ENCODE measurements at places on chromosomes 4 and X.

DNA sequence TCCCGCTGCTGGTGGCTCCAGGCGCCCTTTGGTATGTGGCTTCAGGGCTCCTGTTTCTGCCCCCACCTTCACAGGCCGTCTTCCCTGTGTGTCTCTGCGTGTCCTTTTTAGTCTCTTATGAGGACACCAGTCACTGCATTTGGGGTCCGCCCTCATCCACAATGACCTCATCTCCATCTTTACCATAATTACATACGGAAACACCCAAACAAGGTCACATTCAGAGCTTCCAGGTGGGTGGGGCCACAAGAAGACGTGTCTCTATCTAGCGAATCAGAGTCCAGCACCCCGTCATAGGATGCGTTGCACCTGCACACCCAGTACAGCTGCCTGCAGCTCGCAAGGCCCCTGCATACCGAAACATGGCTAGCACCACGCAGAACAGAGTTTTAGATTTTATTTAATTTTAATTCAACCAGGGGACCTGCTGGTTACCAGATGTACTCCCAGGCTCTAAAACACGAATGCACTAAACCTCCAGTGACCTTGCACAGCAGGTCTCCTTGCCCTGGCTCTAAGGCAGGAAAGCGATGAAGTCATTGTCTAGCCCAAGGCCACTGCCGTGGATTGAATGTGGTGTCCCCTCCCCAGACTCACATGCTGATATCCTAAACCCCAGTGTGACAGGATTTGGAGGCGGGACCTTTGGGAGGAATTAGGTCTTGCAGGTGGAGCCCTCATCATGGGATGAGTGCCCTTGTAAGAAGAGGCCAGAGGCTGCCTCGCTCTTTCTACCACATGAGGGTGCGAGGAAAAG, 30.3 kb downstream of the ABLIM2 start:
- no peak for DNase-seq

- no peak for DNase-seq
Measured at GRCh38 chrX:107880054-107880610, 54.5 kb downstream of the MID2 start.

DNA sequence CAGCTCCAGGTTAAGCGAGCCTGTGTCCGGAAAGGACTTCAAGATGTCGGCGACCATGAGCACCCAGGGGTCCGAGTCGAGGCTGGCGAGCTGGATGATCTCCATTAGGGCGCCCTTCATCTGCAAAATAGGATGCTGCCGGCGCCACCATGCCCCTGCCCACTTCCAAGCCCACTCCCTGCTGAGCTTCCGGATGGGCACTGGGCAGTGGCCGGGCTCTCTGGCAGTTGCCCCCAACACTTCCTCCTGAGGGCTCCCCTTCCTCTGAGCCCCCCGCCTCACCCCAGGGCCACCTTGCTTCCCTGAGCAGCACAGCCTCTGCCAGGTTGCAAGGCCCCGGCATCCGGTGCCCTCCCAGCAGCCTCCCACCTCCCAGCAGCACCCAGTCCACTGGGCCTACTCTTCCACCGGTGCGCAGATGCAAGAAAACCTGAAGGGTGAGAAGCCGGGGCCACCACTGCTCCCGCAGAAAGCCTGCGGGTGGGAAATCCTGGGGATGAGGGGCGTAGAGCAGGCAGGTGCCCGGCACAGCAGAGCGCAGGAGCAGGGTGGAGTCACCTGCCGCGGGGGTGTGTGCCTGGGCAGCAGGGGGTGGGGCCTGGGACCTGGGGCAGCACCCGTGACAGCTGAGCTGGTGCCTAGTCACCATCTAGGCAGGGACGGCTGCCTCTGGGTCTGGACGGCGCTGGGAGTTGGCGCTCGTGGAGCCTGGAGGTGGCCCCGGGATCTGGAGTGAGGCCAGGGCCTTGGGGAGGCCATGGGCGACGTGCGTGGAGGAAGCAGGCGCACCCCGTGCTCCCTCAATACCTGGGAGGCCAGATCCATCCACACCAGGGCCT, 17.0 kb downstream of the NELFA start:
- peak; percentile 70 for DNase-seq

- no peak for DNase-seq
Measured at GRCh38 chrX:138756234-138756633, 44.7 kb upstream of the FGF13 start.

DNA sequence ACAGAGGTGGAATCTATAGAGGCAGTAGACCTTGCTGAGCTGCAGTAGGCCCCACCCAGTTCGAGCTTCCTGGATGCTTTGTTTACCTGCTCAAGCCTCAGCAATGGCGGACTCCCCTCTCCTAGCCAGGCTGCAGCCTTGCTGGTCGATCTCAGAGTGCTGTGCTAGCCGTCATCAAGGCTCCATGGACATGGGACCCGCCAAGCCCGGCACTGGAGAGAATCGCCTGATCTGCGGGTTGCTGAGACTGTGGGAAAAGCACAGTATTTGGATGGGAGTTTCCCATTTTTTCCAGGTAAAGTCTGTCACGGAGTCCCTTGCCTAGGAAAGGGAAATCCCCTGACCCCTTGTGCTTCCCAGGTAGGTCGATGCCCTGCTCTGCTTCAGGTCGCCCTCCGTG, 124.8 kb upstream of the KLF8 start:
- no peak for DNase-seq

DNA sequence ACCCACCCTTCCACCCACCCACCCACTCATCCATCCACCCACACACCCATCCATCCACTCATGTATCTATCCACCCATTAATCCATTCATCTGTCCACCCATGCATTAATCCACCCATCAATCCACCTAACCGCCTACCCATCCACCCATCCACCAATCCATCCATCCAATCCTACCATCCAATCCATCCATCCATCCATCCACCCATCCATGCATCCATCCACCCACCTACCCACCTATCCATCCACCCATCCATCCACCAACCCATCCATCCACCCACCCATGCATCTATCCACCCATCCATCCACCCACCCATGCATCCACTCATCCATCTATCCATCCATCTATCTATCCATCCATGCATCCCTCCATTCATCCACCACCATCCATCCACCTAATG, 34.8 kb upstream of the AFAP1 start:
- DNase-seq = no peak

GRCh38 chr4:61741327-61742096, 541.4 kb downstream of the ADGRL3 start:
- no peak for DNase-seq

GRCh38 chrX:31318866-31319265, 247.0 kb upstream of the FTHL17 start:
- DNase-seq = no peak

DNA sequence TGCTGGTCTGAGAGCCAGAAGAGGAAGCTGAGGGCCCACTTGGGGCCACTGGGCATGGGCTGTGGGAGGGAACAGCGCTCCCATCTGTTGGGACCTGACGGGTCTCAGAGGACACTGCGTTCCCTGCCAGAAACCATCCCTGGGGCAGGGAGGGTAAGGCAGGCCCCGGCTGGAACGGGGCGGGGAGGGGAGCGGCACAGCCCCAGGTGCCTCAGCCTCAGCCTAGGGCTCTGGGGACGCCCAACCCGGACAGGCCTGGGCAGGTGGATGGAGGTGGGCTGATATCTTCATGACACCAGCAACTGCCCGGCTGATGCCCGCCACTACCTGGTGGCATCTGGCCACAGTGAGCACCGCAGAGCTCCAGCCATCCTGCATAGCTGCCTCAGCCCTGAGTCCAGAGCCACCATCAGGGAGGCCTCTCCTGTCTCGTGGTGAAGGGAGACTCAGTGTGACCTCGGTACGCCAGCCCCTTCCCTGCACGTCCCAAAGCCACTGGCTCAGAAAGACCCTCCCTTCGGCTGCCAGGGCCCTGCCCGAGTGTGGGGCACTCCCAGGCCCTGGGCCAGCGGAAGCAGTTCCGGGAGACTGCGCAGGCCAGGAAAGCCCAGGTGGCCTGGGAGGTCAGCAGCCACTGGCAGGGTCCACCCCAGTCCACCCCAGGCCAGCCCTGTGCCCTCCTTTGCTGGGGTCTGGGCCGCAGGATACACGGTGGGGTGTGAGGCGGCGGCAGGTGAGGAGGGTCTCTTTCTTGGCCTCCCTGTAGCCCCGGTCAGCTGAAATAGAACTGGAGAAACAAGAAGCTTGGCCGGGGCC, 34.6 kb upstream of the FGFR3 start:
- DNase-seq = no peak

GRCh38 chr4:142961866-142962265, 115.8 kb upstream of the INPP4B start:
- no peak for DNase-seq

DNA sequence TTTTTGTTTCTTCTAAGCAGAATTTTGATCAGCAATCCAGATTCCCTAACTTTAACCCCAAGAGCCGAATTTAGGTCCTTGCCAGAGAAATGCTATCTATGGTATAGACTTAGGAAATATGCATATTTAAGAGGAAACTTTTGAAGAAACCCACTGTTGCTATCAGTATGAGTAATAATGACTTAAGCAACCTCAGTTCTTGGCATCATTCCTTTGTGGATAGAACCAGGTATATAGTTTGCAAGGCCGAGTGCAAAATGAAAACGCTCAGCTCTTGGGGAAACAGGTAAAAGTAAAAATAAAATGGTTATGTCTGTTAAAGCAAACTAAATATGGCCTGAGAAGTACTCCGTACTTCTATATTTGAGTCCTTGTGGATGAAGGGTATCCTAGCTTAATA, 78.1 kb downstream of the ARSF start:
- no peak for DNase-seq

DNA sequence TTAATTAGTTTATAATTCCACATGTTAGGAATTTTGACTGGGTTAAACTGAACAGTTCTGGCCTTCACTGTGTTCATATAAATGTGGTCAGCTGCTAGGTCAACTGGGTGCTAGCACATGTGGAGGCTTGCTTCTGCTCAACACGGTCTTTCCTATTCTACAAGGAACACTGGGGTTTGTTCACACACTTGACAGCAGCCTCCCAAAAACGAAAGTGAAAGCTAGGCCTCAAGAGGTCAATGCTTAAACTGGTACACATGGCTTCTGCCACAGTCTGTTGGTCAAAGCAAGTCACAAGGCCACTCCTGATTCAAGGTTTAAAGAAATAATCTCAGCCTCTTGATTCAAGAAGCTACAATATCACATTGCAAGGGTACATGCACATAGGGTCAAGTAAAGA, 126.5 kb downstream of the QDPR start:
- DNase-seq = no peak

GRCh38 chr4:128456171-128456570, 168.6 kb upstream of the PGRMC2 start:
- no peak for DNase-seq

DNA sequence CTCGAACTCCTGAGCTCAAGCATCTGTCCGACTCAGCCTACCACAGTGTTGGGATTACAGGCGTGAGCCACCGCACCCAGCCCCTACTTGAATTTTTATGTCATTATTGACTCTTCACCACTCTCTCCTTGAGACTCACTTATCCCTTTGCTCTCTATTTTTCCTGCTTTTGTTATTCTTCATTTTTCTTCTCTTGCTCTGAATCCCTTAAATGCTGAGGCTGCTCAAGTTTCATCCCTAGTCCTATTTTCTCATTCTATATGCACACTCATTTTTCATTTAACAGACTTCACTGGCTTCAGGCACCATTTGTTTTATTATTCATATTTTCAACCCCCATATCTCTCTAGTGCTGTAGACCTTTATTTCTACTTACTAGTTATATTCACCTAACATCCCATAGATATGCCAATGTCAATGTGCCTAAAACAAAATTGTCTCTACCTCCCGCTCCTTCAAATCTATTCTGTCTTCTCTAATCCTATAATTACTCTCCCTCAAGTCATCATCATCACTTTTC, 85.7 kb downstream of the APOOL start:
- no peak for DNase-seq

DNA sequence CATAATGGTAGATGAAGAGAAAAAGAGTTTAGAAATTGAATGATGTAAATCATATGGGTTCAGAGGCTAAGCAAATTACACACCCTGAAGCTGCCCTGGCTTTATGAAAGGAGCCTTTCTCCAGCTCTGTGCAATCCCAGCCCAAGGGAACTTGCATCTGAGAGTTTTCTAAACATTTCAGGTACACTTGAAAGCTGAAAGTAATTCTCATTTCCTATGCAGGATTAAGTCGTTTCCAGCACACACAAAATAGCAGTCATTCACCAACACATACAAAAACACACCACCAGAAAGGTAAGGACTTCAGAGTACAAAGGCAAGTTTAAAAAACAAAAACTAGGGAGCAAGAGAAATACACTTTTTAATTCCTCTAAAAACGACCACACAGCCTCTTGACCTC, 1.7 kb downstream of the PDGFC start:
- no peak for DNase-seq

DNA sequence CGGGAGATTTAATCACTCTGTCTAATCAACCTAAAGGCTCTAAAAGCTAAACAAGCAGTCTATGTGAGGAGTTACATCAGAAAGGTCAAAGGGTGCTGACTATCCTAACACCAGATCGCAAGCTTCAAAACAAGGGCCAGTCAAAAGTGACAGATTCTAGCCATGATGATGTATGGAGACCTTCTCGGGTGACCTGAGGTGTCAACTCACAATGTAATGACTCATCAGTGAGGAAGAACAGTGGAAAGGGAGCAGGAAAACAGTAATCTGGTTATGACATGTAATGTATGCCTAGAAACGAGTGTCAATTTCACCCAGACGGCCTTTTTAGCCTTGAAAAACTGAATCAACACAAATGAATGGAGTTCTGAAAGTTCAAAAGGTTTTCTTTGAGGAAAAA, 375.3 kb downstream of the IDS start:
- DNase-seq = no peak

DNA sequence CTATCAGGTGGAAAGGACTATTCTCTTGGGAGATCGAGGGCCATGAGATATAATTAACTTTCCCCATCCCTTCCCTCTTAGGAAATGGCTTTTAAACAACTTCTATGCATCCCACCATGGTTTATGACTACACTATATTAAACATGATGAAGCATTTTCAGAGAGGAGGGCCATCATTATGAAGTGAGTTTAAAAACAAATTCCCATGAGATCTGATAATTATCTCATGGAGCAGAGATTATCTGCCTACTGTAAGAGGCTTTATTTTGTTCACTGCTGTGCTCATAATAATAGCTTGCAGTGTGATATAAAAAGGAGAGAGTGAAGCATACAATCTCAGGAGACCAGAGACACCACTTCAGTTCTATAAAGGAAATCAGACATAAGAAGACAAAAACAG, 330.5 kb upstream of the ZFP42 start:
- no peak for DNase-seq

- no peak for DNase-seq
Measured at GRCh38 chrX:54325077-54325476, 32.8 kb downstream of the WNK3 start.

DNA sequence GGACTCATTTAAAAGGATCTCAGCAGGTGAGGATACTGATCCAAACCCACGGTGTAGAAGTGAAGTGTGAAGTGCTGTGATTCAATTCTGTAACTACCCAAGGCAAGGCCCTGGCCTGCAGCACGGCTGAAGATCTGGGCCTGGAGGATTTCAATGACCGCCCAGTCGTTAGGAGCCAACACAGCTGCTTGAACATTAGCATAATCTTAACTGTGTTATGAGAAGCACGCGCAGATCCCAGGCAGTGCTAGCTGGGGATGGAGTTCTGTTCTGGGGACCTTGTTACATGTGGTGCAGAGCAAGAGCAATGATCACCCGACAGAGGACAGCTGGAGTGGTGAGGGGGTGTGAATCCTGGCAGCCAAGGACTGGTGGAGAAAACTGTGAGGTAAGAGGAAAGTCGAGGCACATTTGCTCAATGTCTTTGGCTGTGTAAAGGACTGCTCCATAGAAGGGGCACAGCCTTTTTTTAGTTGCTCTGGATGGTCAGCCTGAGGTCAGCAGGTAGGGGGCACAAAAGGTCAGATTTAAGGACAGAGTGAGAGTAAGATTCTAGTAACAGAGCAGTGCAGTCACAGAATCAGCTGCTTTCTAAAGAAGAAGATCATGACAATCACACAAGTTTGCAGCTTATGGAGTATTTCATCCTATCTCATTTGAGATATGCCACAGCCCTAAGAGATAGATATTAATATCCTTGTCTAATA, 181.8 kb downstream of the DCLK2 start:
- no peak for DNase-seq

Data from suprapubic skin (tissue), 4 donors.